ENCODE measurements at places on chromosomes 12 and 14.
A peak's percentile ranks its signal among the peaks of the same experiment; 100 is the strongest.

DNA sequence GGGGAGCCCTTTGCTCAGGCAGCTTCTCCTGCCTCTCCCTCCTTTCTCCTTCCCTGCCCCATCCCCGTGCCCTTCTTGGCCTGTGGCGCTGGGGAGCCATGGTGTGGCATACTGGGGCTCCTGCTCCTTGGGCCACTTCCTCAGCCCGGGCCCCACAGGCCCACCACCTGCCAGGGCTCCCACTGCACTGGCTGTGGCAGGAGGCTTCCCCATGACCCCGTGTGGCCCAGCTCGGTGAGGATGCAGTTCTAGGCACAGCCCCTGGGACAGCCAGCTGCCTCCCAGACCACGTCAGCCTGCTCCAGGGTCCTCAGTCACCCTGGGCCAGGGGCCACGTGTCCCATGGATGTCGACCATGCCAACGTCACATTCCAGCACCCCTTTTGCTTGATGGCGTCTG lies 13.0 kb upstream of the AMN start:
- DNase-seq, result no peak

GRCh38 chr14:88299865-88300530 lies 23.1 kb downstream of the KCNK10 start:
- DNase-seq, result no peak

DNA sequence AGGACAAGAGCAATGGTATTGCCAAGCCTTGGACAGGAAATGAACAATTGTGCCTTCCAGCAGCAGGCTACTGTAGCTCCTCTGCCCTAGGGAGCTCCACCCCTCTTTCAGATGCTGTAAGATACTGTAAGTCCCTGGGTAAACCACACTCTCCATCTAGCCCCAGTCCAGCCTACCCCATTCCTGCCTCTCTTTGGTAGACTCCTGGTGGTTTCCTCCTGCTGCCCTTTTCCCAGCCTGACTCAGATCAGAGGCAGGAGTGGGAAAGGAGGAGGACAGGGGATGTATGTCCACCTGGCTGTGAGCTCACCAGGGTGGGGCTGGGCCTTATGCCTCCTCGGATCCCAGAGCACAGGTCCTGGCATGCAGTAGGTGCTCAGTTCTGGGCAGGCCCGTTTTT lies 174.6 kb downstream of the ESRRB start:
- no peak for DNase-seq

GRCh38 chr12:89732522-89732921 lies 23.9 kb upstream of the ATP2B1 start:
- no peak for DNase-seq

DNA sequence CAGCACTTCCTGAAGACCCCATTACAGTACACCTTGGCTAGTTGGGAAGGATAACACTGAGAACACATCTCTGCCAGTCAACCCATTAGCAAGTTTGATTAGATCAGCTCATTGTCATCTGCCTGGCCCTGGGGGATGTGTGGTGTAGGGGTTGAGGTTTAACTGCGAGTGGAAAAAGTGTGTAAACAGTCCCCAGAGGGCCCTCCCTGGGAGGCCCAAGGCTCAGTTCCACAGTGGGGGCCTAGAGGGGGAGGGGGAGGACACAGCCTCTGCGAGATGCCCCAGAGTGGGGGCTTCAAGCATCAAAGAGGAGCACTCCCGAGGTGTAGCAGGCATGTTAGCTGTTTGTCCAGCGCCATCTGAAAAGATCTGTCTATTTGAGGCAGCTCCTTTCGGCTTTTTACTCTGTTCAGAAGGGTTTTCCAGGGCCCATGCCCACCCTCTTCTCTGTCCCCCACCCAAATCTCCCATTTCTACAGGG lies 344 bp downstream of the LPAR5 start:
- no peak for DNase-seq

DNA sequence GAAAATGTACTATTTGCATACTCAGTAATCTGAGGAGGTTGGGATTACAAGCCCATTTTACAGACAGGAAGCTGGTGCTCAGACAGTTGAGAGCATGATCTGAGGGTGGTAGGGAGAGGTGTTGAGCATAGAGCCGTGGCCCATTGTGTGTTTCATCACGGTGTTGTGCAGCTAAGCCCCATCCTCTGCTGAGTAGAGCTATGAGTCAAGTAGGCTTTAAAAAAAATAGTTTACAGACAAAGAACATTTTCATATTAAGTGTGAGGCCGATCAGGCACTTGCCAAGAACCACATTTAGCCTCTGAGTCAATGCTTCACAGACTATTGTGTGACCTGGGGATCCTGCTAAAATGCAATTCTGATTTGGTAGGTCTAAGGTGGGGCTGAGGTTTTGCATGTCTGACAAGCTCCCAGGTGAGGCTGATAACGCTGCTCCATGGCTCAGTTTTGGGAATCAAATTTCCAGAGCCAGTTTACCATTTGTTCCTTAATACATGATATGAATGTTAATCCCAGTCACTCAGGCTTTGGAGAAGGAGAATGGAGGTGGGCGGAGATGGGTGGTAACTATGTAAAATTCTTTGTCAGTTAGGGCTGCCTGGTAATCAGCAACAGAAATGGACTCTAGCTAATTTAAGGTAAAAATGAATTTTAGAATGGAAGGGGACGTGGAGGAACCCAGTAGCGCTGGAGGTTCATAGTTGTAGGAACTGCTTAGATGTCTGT lies 22.2 kb downstream of the ZNF664 start:
- DNase-seq, result no peak

GRCh38 chr12:81296556-81297305 lies 218.9 kb downstream of the ACSS3 start:
- no peak for DNase-seq

GRCh38 chr14:100295376-100296105 lies 10.7 kb downstream of the SLC25A29 start:
- DNase-seq, result no peak

DNA sequence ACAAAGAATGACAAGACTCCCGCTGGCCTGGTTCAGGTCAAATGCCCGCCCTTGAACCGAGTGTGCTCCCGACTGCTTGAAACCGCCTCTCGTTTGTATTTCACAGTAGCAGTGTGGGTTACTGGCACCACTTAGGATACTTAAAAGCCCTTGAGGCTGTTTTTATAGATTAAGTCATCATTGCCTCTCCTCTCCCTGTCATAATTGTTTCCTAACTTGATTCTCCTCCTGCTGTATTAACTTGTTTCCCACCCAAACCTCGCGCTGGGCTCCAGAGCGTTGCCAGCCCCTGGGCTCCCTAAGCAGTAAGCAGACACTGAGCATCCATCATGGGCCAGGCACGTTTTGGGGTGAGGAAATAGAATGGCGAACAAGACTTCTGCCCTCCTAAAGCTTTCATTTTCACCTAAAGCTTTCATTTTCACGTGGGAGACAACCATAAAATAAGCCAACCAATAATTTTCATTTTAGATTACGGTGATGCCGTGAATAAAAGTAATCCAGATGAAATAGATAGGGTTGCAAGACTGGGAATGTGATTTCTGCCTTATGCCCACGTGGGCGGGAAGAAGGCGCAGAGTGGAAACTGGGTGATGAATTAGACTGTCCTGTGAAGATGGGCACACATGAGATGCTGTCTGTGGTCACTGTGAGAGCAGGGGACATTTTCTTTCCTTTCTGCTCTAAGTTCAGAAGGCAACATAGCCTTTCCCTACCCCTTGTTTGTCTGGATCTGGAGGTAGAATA lies 97.5 kb downstream of the PPP2R5C start:
- DNase-seq, result no peak

DNA sequence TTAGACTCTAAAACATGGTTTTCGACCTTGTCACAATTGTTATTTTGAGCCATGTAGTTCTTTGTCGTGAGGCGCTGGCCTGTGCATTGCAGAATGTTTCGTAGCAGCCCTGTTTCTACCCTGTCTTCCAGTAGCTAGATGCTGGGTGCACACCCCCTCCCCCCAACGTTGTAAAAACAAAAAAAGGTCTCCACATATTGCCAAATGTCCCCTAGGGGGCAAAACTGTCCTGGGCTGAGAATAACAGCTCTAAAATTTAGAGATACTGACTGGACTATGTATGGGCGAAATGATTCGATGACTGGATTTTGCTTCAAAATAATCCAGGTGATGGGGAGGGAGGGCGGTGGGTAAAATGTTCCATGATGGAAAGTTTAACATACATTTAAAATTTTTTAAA lies 126.1 kb upstream of the FUT8 start:
- no peak for DNase-seq

GRCh38 chr12:13126494-13126893 lies 23.0 kb upstream of the GSG1 start:
- DNase-seq, result no peak

- DNase-seq, result no peak
Observed at GRCh38 chr12:122872815-122873361, 23.0 kb downstream of the VPS37B start.

DNA sequence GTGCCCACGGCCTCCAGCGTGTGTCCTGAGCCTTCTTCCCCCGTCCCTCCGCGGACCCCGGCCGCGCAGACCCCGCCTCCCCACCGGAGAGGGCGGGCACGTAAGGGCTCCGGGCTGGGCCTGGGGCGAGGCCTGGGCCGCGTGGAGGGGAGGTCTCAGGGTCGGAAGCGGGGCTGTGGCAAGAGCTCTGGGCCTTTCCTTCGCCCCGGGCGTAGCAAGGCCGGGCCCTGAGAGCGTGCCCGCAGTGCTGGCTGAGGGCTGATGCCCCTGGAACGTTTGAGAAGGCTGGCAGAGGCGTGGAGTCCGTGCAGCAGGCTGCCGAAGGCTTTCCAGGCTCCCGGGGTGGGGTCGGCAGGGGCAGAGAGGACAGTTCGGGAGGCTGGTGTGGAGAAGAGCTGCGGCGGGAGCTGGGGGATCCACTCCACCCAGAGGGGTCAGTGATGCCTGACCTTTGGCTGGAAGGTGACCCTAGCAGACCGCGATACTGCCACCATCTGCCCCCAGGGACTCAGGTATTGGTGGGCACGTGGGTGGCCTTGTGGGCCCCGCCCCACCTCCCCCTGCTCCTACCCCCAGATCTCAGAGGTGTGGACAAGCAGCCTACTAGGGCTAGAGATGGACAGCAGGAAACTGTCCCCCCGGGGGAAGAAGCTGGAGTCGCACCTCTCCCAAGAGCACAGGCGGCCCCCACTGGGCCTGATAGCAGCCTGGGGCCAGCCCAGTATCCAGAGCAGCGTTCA lies 558 bp downstream of the TEX22 start:
- DNase-seq, result peak; percentile 71

- no peak for DNase-seq
Observed at GRCh38 chr12:110508071-110508586, 6.0 kb downstream of the RAD9B start.

- DNase-seq, result no peak
Observed at GRCh38 chr12:122088179-122088810, 9.7 kb downstream of the MLXIP start.
